ENCODE measurements at places on chromosomes 6 and 20. TPM values are rescaled to one million over a fixed set of nuclear protein-coding genes. Genes with fewer than 3 reads are reported as not detected.

Gene MYCT1
- total RNA-seq: not detected

Gene BMP2
- not detected for total RNA-seq

DNA sequence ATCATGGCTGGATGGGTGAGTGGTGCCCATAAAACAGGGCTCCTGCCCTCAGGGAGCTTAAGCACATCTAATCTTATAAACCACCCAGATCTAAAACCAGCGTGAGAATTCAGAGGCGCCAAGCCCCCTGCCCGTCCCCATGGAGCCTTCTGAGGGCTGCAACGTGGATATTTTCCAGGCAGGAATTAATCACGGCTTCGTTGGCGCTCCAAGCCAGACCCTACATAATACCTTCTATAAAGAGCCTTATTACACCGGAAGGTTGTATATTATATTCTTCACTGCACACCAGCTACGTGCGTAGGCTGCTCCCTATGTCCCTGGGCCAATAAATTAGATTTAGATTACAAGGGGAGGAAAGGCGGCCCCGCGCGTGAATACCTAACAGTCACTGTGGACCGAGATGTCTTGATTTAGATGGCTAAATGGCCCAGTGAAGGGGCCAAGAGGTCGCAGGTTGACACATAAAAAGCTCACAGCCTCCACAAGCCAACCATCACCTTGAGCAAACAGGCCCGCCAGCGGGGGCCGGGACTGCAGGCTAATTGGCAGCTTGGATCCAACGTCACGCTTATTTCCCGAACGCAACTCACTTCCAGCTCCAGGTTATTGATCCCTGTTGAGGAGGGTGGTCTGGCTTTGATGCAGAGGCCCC lies 64.7 kb upstream of the APCDD1L start:
- no peaks in the 10 kb centered on the region for H3K27me3 ChIP-seq
- no peaks in the 10 kb centered on the region for H3K4me1 ChIP-seq
- no peak for DNase-seq
- no peak overlapping the region for H3K27ac ChIP-seq

Gene NDUFAF5
- total RNA-seq: 24.0 TPM

DNA sequence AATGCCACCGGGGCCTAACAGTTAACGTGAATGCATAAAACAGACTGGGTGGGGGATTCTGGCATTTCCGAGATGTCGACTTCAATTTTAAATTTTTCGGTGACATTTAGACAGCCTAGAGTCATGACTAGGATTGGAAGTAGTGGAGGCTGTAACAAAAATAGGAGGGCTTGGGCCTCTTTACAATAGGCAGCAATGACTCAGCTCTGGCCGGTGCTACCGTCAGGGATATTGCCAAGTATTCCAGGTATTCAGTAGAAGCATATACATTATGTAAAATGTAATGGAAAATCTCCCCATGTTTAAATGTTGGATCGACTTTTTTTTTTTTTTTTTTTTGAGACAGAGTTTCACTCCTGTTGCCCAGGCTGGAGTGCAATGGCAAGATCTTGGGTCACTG lies 136.2 kb upstream of the STMND1 start:
- H3K4me1 ChIP-seq: peaks cover 13% of the 10 kb centered on the region
- H3K4me3 ChIP-seq: no peak overlapping the region
- H3K36me3 ChIP-seq: no peaks in the 10 kb centered on the region
- H3K27ac ChIP-seq: no peak overlapping the region
- H3K27me3 ChIP-seq: no peaks in the 10 kb centered on the region

Gene DTNBP1
- total RNA-seq: 9.9 TPM

GRCh38 chr6:134593887-134594286 lies 276.0 kb upstream of the SGK1 start:
- no peaks in the 10 kb centered on the region for H3K27me3 ChIP-seq
- H3K4me1 ChIP-seq: peaks cover 15% of the 10 kb centered on the region
- H3K36me3 ChIP-seq: no peaks in the 10 kb centered on the region
- H3K4me3 ChIP-seq: no peak overlapping the region
- no peak overlapping the region for H3K27ac ChIP-seq

DNA sequence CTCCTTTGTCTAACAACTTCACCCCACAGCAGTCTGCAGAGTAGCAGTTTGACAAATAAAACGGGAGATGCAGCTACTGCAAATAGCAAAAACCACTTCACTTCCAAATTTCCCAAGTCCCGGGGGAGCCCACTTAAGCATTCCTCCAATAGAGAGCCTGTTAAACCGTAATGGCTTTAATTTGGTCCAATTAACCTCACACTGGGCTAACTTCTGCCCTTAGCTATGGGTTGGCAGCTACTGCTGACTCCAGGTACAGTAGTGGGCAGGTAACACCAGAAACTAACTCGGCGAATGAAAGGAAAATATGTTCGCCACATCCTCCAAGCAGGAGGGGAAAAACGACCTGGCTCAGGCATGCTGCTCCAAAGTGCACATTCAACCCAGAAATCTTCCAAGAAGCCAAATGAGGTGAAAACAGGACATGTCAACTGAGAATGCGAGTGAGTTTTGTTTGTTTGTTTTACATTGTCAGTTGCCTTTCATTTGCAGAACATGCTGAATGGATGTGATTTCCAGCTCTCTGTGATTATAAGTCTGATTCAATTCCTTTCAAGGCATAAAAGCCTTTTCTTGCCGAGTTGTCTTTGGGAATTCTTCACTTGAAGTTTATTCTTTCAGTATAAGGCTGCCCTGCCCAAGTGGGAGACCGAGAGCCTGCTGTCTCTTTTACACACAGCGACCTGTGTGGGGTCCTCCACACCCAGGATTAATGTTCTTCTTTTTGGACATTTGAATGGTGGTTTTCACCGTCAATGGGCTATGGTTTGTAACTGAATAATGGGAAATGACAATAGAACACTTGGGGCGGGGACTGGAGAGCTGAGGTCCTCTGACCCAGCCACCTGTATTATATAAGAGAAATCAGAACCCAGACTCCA lies 117.3 kb upstream of the ARMC2 start:
- H3K4me3 ChIP-seq: peak overlapping the region; percentile 46
- H3K4me1 ChIP-seq: peaks cover 59% of the 10 kb centered on the region
- peak overlapping the region; percentile 84 for H3K27ac ChIP-seq
- no peaks in the 10 kb centered on the region for H3K27me3 ChIP-seq
- DNase-seq: no peak

DNA sequence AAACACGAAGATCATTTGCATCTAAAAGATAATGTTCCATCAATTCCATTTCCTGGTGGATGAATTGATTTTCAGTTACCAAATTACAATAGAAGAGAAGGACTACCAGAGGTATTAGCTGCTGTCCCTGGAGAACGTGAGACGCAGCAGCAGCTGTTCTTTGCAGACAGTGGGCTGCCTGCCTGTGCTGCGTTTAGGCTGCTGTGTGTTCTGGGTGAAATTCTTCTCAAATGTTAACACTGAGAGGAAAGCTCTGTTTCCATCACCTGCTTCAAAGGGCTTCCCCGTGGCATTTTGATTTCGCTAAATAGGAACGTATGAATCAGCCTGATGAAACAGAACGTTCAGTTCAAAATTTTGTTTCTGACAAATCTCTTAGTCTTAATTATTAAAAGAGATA lies 362.2 kb downstream of the C6orf118 start:
- DNase-seq: no peak
- no peaks in the 10 kb centered on the region for H3K4me1 ChIP-seq

GRCh38 chr6:136113736-136114173 lies 136.4 kb downstream of the MTFR2 start:
- H3K4me1 ChIP-seq: peaks cover 18% of the 10 kb centered on the region
- H3K36me3 ChIP-seq: no peaks in the 10 kb centered on the region
- peak; percentile 49 for DNase-seq
- no peak overlapping the region for H3K27ac ChIP-seq
- H3K4me3 ChIP-seq: no peak overlapping the region

Gene OPRM1
- total RNA-seq: not detected

DNA sequence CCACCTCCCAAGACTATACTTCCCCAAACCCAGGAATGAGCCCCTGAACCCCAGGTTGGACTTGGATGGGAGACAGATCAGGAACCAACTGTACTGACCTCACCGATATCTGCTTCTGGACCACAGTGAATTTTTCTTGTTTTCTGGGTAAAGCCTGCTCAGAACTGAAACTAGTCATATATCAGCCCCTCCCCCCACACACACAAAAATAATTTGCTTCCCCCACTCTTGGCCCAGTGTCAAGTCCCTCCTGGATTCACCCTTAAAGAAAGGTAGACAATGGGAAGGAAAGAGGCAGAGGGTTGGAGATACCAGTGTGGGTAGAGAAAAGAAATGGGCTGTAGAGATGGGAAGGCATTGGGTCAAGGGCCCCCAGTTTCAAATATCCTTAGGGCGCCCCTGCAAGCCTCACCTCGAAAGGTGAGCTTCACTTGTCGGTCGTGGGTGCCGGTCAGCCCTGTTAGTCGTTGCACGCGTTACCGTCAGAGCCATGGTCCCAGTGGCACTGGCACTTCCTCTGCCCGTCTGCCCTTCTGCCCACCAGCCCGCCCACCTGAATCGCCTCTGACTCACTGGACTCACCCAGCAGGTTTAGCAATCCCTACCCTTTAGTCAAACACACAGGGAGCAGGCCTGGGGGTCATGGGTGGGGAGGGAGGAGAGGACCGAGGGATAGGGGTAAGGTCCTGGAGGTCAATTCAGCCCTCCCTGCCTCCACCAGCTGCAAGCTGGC lies 8.5 kb upstream of the SPAG4 start:
- peak overlapping the region; percentile 57 for H3K27ac ChIP-seq
- no peaks in the 10 kb centered on the region for H3K27me3 ChIP-seq
- H3K4me1 ChIP-seq: peaks cover 39% of the 10 kb centered on the region
- H3K36me3 ChIP-seq: peaks cover 9% of the 10 kb centered on the region

Gene FOXC1
- 18.6 TPM for total RNA-seq

Measured in PC-9 (cell line).